Aorta (tissue), 5 donors: ENCODE measurements at places on chromosomes 13 and 19. TPM values are rescaled to one million over a fixed set of nuclear protein-coding genes. Genes with fewer than 3 reads are reported as not detected.

Gene ZNF585A
- 8.6 TPM for total RNA-seq

- no peak for DNase-seq
Measured at GRCh38 chr19:13744174-13744573, 20.1 kb upstream of the MRI1 start.

DNA sequence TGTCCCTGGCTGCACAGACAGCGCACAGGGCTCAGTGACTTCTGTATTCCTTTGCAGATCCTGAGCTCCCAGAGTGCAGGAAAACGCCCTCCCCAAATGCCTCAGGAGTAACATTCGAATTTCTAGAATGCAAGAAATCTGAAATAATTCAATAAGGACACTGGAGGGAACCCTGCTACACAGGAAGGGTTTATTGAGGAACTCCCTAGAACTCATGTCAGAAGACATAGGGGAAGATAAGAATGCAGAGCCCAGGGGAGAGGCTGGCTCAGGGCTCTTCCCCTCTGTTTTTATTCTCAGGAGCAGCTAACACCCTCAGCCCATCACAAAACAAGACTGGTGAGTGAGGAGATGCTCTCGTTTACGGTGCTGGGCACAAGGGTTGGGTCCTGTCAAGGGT, 6.8 kb downstream of the LILRA1 start:
- DNase-seq, result no peak

Gene MISP3
- total RNA-seq, result 2.2 TPM

Gene LHB
- total RNA-seq, result not detected

Gene HIF3A
- 55.4 TPM for total RNA-seq

Gene KLK15
- not detected for total RNA-seq

Gene ZNF610
- 2.2 TPM for total RNA-seq

DNA sequence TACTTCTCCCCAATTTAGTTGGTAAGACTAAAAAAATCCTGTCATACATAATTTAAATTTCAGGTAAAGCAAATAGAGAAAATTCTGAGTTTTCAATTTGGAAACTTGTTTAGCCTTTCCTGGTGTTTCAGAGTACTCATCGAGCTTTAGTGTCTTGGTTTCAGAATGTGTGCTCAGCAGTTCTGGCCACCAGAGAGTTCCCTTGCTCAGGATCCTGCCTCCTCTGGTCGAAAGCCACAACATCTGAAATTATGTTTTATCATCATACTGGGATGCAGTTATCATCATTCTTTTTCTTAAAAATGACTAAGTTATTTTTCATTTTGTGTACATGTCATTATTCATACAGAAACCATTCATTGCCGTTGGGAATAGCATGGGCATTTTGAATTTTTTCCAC, 263.2 kb upstream of the SPRY2 start:
- no peak for DNase-seq

Gene TNFRSF19
- total RNA-seq, result 4.3 TPM

DNA sequence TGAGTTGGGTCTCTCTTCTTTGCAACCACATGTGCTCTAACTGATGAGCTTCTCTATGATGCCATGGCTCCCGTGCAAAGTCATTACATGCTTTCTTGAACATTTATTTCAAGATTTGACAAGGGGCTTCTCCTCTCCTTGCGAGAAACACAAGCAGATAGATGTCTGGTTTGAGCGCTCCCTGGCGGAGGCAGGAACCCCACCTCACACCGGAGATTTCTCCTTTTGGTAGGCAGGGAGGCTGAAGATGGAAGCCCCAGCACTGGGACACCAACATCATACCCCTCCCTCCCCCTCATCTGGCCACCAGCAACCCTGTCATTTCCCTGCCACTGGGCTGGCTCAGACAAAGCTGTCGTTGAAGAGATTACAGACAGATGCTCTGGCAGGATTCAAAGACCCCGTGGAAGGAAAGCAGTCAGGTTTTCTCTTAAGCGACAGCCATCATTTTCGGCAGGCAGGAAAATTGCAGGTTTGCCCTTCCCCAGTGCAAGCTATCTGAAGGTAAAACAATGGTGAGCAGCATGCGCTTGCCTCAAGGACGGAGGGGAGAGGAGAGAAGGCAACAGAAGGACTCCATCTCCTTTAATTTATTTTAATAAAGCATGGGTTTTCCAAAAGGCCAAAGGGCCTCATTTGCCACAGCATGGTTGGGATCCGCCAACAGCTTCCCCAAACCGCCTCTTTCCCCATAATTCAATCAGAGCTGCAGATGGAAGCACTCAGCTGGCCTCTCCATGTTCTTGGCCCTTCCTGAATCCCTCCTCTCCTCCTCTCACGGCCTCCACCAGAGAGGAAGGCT, 344.1 kb upstream of the TSHZ3 start:
- no peak for DNase-seq

DNA sequence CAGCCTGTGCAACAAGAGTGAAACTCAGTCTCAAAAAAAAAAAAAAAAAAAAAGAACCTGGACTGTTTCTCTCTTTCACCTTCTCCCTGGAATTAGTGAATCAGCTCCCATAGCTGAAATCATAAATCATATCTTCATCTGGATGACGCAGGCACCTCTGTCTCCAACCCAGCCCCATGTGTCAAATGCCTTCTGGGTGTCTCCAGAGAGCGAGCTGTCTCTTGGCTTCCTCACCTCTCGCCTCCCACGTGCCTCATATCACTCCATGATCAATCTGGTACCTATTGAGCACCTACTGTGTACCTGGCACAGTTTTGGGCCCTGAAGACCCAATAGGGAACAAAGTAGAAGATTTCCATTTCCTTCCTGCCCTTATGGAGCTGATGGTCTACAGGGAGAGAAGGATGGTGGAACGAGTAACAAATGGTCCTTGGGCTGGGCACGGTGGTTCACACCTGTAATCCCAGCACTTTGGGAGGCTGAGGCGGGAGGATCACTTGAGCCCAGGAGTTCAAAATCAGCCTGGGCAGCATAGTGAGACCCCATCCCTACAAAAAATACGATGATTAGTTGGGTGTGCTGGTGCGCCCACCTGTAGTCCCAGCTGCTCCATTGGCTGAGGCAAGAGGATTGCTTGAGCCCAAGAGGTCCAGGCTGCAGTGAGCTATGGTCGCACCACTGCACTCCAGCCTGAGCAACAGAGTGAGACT, 2.5 kb downstream of the HSD11B1L start:
- no peak for DNase-seq

DNA sequence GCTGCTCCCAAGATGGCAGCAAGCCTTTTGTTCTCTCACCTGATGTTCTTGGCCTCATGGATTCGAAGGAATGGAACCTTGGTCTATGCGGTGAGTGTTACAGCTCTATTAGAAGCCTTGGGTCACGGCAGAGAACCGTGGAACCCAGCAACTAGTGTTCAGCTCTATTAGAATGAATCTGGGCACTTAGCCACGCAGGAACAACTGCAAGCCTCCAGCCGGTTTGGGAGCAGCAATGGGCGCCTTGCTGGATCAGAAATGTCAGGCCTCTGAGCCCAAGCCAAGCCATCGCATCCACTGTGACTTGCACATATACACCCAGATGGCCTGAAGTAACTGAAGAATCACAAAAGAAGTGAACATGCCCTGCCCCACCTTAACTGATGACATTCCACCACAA, 1100.7 kb upstream of the PRR20A start:
- no peak for DNase-seq

- DNase-seq, result no peak
Measured at GRCh38 chr19:16213076-16213475, 15.4 kb downstream of the AP1M1 start.

DNA sequence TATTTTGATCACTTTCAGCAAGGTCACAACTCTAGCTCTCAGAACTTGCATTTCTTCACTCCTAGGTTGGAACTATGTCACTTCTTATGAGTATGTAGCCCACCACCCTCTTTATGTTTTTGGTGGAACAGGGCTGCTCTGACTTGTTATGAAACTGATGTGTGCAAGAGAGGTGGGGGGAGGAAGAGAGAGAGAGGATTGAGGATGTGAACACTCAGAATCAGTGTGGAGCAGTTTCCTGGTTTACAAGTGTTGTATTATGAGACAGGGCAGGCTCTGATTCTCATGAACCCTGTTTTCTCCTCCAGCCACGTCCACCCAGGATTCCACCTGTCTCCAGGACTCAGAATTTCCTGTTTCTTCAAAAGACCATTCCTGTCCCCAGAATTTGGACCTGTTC, 16.1 kb downstream of the ZNF317 start:
- no peak for DNase-seq

Gene FCAR
- total RNA-seq, result 5.2 TPM

DNA sequence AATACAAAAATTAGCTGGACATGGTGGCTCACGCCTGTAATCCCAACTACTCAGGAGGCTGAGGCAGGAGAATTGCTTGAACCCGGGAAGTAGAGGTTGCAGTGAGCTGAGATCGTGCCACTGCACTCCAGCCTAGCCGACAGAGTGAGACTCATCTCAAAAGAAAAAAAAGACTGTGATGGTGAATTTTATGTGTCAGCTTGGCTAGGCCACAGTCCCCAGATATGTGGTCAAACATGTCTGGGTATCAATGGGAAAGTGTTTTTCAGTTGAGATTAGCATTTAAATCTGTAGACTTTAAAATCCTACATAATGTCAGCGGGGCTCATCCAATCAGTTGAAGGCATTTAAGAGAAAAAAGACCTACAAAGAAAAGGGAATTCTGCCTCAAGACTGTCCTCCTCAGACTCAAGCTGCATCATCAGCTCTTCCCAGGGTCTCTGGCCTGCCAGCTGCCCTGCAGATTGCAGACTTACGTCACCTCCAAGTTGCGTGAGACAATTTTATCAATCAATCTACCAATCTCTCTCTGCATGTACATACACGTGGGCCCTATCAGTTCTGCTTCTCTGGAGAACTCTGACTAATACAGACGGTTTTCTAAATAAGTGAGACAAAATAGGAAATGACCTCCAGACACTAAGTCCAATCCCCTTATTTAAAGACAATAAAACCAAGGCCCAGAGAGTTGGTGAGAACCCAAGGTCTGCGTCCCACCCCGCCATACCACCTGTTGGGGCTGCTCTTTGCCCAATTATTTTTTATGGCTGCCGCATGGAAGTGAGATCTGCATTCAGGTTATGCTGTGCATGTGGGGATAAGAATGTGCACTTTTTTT, 99.2 kb downstream of the ABCC4 start:
- no peak for DNase-seq

GRCh38 chr13:50629966-50630365, 213.5 kb downstream of the DLEU7 start:
- no peak for DNase-seq

GRCh38 chr13:32737679-32738078, 151.4 kb downstream of the PDS5B start:
- DNase-seq, result no peak

GRCh38 chr19:32330213-32330857, 15.1 kb upstream of the ZNF507 start:
- DNase-seq, result no peak

- no peak for DNase-seq
Measured at GRCh38 chr13:79386125-79386826, 19.8 kb downstream of the RBM26 start.

Gene FGF9
- total RNA-seq, result 0.62 TPM

Gene SLC25A42
- 9.4 TPM for total RNA-seq

- no peak for DNase-seq
Measured at GRCh38 chr13:36382030-36382429, 35.8 kb upstream of the SPART start.

Gene ZNF723
- not detected for total RNA-seq

DNA sequence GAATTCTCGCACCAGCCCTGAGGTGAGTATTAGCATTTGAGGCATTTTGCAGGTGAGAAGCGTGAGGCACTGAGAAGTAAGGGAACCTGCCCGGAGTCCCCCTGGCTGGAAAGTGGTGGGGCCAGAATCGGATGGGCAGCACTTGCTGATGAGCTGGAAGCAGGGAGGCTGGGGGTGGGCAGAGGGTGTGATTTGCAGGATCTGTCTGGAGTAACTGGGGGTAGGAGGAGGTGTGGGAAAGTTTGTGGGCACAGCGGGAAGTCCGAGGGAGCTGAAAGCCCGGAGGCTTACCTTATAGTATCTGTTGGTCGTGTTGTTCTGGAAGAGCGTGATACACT, 20.1 kb downstream of the PRKD2 start:
- DNase-seq, result no peak
